NCI-H1694 treated with DMSO at 0.1 percent for 48 hours (cell line): ENCODE measurements at places on chromosomes 4 and X.

DNA sequence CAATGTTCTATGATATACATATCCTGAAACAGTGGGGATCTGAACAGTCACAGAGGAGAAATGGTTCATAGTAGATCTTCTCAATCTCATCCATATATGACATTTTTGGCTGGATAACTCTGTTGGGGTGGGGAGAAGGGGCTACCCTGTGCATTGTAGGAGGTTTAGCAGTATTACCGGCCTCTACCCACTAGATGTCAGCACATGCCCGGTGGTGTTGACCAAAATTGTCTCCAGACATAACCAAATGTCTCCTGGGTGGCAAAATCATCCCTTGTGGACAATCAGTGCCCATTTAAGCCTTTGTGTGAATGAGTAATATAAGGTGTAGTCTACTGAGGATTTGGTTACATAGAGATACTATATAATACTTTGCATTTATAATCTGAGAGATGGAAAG lies 89.9 kb downstream of the PLS3 start:
- DNase-seq: peak; percentile 33

- DNase-seq: peak; percentile 39
These were observed 802 bp downstream of the COX18 start for GRCh38 chr4:73068491-73069337.

DNA sequence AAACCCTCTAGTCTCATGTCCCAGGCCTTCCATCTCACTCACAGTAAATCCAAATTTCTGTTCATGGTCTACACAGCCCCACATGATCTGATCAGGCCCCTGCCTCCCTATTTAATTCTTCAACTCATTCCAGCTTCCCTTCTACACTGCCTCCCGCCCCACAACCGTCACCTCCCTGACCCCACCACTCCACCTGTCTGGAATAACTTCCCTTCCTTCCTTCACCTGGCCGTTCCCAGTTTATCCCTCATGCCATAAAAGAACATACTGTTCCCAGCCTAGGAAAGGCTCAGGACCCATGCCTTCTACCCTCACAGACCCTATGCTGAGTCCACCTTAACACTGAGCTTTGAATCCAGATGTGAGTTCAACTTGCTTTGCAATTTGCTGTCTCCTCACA lies 6.8 kb upstream of the CD99L2 start:
- no peak for DNase-seq

DNA sequence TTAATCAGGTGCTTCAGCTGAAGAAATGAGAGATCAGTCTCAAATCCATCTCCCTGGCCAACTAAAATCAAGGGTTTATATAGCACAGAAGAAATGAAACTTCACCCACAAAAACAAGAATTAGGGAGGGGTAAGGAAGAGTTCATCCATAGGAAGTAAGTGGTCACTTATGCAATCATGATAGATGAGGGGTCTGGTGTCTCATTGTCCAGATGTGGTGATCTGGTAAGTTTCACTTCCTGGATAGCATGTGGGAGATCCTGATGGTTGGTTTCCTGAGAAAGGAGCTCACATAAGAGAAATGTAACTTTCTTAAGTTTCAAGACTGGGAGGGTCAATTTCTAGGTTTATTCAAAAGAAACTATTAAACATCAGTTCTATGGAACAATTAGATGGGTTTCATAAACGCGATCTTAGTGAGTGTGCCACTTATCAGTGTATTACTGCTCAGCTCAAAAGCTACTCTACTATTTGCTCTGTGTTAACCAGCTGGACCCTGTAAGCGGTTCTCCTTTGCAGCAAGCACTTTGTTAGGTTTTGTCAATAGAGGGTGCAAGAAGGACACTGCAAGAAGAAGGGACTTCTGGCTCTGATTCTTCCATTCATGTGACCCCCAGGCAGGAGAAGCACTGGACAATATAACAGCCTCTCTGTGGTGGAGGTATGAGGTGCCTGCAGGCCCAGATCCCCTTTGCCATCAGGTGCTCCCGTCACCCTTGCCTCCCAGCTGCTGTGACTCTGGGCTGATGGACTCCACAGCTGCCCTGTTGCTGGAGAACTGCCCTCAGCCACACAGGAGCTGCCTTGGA lies 35.4 kb upstream of the HPSE start:
- DNase-seq: no peak

DNA sequence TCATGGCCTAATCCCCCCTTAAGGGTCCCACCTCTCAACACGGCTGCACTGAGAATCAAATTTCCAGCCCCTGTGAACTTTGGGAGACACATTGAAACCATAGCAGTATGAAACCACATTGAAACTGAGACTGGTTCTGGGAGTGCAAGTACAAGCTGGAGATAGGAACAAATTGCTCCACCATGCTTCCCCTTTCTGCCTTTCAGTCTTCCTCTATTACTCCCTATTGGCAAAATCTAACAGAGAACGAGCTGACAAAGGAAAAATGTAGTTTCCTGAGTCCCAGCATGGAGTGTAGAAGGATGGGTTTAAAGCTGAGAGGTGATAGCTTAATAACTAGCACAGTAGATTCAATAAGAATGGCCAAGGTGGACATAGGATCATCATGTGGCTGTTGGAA lies 161.7 kb upstream of the RPL34 start:
- no peak for DNase-seq

GRCh38 chrX:135516376-135516775 lies 4.1 kb upstream of the INTS6L start:
- no peak for DNase-seq

GRCh38 chr4:20764366-20764992 lies 64.2 kb downstream of the PACRGL start:
- DNase-seq: no peak

DNA sequence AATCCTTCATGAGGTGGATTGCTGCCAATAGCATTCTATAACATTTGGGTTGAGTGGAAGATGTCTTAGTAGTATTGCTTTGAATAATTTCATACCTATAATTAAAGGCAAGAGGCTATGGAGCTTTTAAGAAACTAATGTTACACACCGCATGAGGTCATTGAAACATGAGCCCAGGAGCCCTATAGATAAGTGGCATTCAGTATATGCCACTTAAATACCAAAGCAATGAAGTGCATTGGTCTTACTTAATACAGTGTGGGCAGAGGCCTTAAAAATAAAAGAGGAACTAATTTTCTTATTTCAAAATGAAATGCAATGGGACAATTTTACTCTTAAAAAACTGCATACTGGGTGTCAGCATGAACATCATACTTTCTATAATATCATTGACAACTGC lies 47.5 kb downstream of the SPATA18 start:
- no peak for DNase-seq

DNA sequence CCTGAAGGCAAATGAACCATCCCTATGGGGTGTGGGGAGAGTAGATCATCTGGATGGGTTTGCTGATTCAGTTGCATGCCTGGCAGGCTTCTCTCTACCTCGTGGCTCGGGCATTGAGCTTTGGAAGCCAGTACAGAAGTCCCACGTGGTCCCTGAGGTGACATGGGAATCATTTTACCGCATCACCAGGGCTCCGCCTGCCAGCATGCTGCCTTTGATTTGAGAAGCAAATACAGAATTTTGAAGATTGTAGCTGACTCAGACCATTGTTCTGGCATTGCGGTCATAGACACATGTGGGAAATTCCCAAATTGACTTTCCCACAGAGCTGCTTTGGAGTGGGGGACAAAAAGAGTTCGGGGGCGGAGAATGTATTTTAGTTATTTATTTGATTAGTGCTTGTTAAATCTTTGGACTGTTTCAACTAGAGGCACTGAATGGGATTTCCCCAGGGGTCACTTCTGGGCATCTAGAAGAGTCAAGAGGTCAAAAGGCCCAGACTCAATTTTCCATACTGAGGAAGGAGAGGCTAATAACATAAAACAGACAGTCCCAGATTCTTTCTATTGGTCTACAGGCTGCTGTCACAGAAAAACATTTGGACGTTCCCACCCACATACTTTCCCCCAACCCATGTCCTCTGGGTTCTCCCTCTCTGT lies 79.3 kb downstream of the NHSL2 start:
- no peak for DNase-seq

GRCh38 chr4:149997881-149998421 lies 80.3 kb upstream of the DCLK2 start:
- DNase-seq: no peak

DNA sequence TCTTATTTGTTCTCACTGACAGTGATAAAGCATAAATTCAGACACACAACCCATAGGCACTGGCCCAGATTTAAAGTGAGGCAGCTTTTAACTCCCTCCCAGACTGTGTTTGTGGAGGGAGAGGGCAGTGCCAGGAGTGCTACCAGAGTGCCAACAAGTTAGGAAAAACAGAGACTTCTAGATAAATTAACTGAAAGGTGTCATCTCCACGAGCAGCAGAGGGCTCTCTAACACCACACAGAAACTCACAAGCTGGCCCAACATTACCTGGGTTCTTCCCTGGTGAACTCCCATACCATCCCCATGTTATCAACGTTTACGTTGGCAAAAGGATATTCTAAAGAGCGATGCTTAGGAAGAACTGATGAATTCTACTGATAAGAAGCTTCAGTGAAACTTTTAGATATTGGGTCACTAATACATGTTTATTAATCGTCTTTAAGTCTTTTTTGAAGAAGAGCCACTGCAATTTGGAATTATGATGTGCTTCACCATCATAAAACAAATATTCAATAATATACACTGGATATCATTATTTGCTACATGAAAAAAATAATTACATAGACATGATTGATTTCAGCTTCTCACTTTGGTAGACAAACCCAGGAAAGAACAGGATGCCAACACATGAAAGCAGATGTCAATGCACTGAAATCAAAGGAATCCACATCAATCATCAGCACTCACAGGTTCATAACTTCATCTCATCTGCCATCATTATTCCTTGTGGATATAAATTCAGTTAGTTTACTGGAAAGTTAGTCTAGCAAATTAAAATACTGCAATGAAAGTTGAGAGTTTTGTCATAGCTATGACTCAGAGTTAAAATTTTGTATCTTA lies 121.2 kb upstream of the NAP1L5 start:
- DNase-seq: peak; percentile 35

DNA sequence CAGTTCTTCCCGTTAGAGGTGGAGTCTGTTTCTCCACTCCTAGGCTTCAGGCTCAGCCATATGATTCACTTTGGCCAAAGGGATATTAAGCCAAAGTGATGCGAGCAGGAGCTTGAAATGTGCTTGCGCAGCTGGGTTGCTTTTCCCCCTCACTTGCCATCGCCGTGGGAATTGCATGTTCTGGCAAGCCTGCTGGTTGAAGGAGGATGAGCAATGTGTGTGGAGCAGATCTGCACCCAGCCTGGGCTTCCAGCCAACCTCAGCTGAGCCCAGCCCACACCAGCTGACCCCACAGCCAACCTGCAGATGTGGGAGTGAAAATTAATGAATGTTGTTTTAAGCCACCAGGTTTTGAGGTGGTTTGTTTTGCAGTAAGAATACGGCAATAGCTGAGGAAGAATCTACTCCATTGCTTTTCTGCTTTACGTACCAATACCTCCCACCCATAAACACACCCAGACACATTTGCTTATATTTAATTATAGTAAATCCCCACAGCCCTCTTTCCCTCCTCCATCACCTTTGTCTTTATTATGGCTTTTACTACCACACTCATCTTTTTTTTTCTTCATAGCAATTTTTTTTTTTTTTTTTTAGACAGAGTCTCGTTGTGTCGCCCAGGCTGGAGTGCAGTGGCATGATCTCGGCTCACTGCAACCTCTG lies 132.8 kb upstream of the FUNDC1 start:
- DNase-seq: peak; percentile 94

- no peak for DNase-seq
These were observed 381.5 kb downstream of the FBXW7 start for GRCh38 chr4:152154433-152154832.

GRCh38 chr4:113673450-113673849 lies 88.1 kb downstream of the CAMK2D start:
- no peak for DNase-seq

DNA sequence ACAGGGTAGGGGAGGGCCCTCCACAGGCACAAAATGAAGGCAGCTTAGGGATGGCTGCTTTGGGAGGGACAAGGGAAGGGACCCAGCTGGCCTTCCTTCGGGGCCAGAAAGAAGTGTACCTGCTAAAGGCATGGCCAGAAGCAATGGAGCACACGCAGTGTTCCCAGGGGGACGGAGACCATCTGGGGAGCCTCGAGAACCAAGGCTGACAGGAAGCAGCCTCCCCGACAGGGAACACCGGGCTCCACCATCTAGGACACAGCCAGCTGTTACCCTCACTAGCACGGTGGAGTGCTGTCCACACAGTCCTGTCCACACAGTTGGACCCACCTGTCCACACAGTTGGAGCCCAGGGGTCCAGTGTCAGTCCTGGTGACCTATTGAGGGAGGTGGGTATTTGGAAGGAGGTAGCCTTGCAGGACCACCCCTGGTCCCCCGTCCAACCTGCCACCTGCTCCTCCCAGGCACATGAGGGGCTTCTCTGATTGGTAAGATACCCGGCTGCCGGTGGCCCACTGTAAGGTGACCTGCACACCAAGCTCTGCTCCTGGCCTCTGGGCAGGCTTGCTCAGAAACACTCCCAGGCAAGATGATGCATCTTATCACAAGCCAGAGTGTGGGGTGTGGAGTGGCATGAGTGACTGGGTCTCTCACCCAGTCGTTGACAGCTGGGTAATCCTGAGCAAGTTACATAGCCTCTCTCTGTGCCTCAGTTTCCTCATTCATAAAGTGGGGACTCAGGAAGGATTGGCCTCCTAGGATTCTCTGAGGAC lies 20.5 kb upstream of the AFAP1 start:
- no peak for DNase-seq

DNA sequence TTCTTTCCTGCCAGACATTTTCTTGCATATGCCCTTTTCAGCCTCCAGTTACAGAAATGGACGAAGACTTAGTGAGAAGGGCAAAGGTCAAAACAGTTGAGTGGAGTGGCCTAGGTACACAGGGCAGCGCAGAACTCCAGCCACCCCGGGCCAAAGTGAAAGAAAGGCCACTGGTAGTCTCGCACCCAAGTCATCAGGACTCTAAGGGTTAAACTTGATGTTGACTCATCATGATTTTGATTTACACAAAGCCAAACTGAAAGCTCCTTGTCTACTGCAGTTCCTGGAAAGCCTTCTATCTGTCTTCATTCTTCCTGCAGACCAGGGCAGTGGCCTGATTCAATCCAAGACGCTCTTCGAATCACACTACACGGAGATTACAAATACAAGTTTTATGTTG lies 2.6 kb upstream of the IL13RA1 start:
- DNase-seq: no peak

DNA sequence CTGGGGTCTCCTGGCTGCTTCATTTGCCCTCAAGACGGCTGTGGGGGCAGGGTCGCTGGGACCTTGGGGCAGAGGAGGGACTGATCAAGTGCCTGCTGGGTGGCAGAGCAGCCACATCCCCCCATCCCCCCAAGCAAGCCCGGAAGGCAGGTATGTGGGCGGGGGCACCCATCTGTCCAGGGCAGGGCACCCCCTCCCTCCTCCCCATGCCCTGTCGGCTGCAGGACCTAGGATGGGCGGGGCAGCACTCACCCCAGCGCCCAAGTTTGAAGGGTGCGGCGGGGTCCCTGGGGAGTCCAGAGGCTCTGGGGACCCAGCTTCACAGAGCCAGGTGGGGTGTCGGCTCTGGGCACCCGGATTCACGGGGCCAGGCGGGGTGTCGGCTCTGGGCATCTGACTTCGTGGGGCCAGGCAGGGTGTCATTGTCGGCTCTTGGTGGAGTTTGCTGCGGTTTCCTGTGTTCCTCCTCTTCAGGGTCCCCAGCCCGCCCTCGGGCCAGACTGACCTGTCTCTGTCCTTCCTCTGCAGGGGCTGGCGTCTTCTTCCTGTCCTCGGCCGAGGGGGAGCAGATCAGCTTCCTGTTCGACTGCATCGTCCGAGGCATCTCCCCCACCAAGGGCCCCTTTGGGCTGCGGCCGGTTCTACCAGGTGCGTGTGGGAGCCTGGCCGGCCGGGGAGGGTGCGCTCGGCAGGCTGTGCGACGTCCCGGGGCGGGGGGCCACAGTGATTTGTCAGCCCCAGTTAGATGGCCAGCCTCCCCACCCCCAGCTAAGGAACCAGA lies 22.1 kb downstream of the DOK7 start:
- DNase-seq: no peak

- DNase-seq: peak; percentile 50
These were observed 86.0 kb upstream of the NMU start for GRCh38 chr4:55722132-55722531.
